ENCODE measurements at places on chromosomes 16 and 17. TPM values are rescaled to one million over a fixed set of nuclear protein-coding genes. Genes with fewer than 3 reads are reported as not detected.

Gene OTOA
- 0.36 TPM for total RNA-seq

- DNase-seq, result no peak
Observed at GRCh38 chr17:27545562-27546229, 85.3 kb upstream of the LGALS9 start.

DNA sequence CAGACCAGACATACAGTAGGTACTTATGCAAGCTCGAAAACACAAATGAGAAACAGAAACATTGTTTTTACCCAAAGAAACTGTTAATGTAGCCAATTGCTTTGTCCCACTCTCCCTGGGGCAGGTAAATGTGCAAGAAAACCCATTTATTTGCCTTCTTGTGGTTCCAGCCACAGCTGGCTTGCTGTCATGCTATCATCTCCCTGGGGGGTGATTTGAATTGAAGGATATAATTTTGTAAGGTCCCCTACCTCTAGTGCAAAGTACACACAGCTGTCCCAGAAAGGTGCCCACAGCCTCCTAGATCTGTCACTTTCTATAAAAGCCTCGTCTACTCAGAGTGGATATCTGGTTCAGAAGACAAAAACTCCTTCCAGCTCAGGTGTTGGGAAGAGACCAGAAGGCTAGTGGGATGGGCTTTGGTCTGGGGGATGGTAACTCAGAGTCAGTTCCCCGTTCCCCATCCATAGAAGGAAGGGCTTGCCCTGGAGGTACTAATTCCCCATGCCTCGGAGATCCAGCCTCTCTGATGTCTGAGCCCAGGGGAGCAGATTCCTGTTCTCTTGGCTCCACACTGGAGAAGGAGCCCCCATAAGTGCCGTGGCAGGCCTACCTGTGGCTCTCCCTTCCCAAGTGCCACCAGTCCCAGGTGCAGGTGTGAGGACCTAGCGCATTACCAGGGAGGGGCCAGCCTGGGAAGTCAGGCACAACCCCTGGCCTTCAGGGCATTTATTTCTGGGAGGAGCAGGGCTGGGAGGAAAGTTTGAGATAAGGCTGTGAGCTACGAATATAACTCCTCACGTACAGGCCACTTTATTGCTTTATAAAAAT is 2.4 kb upstream of the PRR15L start:
- no peak for DNase-seq

- no peak for DNase-seq
Observed at GRCh38 chr17:79742951-79743476, 12.3 kb downstream of the ENPP7 start.

DNA sequence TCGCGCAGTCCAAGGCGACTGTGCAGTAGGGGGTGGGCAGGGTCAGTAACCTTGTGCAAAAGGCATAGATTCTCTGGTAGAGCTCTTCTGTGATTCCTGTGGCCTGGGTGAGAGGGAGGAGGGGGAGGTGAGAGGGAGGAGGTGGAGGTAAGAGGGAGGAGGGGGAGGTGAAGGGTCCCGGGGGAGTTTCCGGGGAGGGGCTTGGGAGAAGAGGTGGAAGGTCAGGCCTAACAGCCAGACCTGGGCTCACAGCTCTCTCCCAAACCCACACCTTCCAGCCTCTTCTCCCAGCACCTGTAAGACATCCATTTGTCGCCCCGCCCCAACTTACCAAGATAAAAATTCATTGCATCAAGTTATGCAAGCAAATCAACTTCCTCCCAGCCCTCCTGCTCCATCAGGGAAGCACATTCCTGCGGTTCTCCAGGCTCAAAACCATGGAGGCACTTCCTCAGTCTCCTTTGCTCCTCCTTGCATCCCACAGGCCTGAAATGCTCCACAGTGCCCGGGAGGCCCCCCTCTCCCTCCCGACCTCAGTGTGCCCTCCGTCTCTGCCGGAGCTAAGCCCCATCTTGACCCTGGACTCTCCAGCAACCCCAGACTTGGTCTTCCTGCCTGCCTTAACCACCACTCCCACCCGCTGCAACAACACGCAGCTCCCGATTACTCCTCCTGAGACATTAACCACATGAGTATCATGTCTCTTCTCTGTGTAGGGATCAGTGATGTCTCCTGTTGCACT is 30.5 kb downstream of the PIK3R6 start:
- no peak for DNase-seq

DNA sequence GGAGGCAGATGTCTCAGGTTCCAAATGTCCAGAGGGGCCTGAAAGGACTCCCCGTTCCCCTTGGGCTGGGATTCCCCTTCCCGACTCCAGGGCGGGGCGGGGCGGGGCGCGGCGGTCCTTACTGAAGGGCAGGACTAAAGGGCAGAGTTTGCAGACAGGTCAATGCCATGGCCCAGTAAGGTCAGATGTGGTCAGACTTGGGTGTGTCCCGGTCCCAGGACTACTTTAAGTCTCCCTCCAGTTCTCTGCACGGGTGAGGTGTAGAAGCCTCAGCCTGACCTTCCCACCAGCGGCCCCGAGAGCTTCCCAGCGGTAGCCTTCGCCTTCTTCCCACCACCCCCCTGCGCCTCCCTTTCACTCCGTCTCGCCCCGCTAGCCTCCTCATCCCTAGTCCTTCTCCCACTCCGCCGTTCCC is 532 bp downstream of the KDM6B start:
- DNase-seq, result no peak

DNA sequence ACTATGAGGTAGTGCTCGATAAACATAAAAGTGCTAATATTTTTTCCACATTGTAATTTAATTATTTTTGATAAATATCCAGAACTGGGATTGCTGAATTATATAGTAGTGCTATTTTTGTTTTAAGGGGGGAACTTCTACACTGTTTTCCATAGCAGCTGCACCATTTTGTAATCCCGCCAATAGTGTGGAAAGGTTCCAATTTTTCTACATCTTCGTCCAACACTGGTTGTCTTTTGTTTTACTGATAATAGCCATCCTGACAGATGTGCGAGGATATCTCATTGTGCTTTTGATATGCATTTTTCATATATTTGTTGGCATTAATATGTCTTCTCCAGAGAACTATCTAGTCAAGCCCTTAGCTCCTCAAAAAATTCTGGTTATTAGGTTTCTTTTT is 259.6 kb upstream of the KCNJ16 start:
- DNase-seq, result no peak

DNA sequence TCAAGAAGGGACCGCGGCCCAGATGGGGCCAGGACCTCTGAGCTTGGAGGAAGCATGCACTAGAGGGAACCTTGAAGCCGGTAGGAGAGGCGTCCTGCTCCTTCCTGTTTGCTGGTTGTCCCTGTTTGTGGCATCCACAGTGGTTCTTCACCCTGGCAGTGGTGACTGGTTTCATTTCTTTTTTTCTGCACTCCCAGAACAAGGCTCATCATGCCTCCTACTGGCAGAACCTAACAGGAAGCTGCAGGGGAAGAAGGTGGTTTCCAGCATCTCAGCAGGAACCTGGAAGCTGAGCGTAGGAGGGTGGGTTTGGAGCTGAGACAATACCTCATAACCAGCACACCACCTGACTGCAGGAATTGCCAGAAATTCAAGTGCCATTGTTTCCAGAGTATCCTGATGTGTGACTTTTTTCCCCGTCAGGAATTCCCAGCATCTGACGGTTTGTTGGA is 5.8 kb downstream of the TMEM231 start:
- peak; percentile 83 for DNase-seq

- DNase-seq, result peak; percentile 8
Observed at GRCh38 chr16:7716660-7717550, 384.3 kb downstream of the RBFOX1 start.

DNA sequence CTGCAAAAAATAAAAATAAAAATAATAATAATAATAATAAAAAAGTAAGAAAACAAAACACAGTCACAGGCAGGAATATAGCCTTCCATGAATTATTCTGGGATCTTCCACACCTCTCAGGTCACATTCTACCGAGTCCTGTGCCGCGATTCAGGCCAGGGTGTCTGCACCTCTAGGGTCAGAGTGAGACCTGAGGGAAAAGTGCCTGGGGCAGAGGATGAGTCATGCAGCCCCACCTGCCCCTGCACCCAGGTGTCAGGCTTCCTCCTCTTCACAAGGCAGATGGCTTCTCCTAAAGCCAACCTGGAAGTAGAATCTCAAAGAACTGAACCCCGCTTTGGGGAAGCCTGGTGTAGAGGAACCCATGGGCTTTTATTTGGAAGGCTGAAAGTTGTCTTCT is 283.7 kb downstream of the CPPED1 start:
- DNase-seq, result no peak

Gene ZNF213
- total RNA-seq, result 6.4 TPM

DNA sequence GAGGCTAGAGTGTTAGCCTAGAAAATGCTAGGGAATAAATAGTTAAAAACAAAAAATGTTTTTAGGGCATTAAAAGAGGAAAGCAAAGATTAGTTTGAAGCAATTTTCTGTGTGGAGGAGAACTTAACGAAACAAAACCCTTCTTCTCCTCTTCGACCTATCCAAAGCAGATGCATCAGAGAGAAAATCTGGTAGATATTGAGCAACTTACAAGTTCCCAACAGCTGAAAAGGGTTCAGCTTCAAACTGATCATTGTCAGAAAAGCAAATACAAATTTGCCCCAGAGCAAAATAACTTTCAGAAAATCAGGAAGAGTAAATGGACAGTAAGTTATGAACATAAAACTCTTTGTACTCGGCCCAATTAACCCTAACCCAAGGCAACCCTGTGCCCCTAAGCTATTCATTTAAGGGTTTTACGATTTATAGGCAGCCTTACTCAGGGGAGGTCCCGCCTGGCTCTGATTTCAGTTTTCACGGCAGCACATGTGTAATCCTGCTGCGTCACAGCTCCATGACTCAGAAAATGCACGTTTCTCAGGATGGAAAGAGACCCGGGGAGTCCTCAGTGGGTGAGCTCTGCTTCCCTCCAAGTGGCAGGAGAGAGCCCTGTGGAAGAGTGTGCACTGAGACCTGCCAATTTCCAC is 405.7 kb upstream of the SALL1 start:
- no peak for DNase-seq

DNA sequence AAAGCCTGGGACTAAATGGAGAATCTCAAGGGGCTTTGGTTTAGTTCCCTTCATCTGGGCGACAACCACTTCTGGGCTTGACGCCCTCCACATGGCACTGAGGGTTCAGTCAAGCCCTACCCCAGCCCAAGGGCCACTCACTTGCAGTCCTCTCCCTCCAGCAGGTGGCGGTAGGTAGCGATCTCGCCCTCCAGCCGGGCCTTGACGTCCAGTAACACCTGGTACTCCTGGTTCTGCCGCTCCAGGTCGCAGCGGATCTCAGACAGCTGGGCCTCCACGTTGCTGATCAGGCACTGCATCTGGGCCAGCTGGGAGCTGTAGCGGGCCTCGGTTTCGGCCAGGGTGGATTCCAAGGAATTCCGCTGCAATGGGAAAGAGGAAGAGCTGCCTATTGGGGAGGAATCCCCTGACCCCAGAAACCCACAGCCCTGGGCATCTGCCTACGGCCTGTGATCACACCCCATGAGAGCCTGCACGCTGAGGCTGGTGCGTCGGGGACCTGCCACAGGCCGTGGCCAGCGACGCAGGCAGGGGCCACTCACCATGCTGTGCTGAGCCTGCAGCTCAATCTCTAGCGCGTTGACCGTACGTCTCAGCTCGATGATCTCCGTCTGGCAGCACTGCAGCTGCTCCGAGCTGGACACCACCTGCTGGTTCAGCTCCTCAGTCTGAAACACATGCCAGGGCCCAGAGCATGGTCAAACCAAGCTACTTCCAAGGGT is 2.7 kb downstream of the KRT36 start:
- DNase-seq, result no peak

GRCh38 chr17:36506831-36507230 is 20.4 kb downstream of the ZNHIT3 start:
- DNase-seq, result no peak

DNA sequence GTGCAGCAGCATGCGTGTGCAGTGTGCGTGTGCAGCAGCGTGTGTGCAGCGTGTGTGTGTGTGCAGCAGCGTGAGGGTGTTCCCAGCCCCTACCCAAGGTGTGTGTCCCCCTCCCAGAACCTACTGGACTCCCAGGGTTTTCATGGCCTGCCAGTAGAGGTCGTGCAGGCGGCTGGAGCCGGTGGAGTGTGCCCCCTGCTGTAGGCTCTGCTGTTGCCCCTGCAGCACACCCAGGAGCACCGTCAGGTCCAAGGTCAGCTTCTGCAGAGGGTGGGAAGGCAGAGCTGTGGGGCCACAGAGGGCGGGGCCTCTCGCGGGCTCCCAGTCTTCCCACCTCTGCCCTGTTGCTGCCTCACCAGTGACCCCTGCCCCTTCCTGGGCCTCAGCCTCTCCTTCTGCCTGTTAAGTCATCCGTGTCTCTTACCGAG is 14.9 kb downstream of the MYBBP1A start:
- no peak for DNase-seq

DNA sequence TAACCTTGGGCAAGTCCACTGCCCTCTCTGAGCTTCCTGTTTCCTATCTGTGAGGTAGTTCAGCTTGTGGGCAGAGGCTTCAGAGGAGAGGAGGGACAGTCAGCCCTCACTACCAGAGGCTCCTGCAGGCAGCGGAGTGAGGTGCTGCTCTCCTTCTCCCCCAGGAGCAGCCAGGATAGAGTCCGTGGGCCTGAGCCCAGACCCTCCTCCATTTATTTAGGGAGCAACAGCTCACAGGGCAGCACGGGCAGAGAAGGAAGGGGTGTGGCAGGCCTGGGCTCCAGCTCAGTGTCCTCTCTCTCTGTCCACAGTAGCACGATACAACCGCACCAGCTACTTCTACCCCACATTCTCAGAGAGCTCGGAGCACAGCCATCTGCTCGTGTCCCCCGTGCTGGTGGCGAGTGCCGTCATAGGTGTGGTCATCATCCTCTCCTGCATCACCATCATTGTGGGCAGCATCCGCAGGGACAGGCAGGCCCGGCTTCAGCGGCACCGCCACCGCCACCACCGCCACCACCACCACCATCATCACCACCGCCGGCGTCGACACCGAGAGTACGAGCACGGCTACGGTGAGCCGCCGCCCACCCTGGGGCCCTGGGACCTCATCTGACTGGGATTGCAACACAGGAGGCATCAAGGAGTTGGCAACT is 42.3 kb downstream of the BEAN1 start:
- DNase-seq, result no peak

DNA sequence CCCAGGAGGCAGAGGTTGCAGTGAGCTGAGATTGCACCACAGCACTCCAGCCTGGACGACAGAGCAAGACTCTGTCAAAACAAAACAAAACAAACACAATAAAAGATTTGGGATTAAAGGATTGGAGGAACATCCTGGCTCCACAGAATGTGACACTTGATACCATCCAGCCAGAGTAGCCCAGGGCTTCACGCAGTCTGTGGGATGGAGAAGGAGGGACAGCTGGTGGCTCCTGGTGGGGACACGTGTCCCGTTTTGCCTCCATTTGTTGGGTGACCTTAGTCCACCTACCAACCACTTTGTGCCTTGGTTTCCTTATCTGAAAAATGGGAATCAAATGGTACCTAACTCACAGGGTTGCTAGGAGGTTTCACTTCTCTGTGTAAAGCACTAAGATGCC is 12.4 kb upstream of the CYB561 start:
- no peak for DNase-seq

DNA sequence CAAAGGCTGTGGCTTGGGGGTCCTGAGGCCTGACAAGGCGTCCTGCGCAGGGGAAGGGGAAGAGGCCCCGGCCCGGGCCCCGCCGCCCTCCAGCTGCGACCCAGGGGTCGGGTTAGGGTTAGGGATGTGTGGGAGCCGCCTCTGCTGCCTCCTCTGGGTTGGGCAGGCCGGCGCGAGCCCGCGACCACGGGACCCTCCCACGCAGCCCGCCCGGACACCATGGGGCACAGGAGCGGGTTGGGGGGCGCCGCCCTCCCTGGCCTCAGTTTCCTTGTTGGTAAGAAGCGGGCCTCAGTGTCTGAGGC is 386 bp downstream of the CIAO3 start:
- no peak for DNase-seq

GRCh38 chr17:63495491-63495890 is 18.6 kb downstream of the ACE start:
- DNase-seq, result no peak

All from cerebellum (tissue), 4 donors.